ENCODE measurements at places on chromosomes 13 and 19.

DNA sequence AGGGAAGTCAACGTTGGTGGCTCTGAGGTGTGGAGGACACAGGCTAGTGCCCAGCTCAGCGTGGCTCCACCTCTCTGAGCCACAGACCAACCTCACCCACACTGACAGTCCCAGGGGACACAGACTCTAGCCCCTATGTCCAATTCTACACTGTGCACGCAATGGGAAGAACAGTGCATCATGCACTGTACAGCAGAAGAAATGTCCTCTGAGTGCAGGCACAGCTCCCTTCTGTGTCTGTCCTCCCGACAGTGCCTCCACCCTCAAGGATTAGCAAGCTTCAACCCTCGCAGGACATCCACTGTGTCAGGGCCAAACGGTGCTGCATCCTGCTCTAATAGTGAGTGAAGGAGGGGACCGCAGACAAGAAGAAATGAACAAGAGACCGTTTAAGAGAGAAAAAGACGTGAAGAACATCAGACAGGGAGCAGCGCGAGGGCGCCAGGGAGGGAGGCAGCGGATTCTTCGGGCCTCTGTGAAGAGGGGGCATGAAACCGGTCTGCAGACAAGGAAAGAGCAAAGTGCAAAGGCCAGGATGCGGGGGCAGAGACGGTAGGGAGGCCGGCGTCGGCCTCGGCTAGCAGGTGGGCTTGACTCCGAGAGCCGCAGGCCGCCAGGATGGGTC, 681 bp downstream of the ZNF837 start:
- no peak for DNase-seq

GRCh38 chr13:113643593-113643992, 14.4 kb downstream of the ATP4B start:
- no peak for DNase-seq

- no peak for DNase-seq
These were observed 84.7 kb downstream of the KL start for GRCh38 chr13:33100886-33101285.

DNA sequence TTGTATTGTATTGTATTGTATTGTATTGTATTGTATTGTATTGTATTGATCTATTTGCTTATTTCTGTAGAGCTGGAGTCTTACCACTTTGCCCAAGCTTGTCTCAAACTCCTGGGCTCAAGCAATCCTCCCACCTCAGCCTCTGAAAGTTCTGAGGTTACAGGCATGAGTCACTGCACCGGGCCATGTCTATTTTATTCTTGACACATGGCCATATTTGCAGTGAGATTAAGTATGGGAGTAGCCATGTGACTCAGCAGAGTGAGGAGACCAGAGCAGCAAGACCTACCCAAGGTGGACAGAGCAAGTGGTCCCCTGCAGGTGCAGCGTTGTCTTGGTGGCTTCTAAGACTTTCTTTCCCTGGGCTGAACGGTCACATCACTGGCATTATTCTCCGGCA, 49.1 kb upstream of the UBAC2 start:
- no peak for DNase-seq

DNA sequence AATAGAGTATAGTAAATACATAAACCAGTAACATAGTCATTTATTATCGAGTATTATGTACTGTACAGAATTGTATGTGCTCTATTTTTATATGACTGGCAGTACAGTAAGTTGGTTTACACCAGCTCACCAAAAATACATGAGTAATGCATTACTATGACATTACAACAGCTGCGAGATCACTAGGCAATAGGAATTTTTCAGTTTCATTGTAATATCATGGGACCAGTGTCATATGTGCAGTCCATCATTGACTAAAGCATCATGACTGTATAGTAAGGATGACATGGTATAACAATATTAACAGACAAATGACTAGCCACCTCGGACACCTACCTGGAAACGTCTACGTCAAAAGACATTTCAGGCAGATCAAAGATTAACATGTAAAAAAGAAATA, 33.6 kb downstream of the ATP7B start:
- DNase-seq: no peak

DNA sequence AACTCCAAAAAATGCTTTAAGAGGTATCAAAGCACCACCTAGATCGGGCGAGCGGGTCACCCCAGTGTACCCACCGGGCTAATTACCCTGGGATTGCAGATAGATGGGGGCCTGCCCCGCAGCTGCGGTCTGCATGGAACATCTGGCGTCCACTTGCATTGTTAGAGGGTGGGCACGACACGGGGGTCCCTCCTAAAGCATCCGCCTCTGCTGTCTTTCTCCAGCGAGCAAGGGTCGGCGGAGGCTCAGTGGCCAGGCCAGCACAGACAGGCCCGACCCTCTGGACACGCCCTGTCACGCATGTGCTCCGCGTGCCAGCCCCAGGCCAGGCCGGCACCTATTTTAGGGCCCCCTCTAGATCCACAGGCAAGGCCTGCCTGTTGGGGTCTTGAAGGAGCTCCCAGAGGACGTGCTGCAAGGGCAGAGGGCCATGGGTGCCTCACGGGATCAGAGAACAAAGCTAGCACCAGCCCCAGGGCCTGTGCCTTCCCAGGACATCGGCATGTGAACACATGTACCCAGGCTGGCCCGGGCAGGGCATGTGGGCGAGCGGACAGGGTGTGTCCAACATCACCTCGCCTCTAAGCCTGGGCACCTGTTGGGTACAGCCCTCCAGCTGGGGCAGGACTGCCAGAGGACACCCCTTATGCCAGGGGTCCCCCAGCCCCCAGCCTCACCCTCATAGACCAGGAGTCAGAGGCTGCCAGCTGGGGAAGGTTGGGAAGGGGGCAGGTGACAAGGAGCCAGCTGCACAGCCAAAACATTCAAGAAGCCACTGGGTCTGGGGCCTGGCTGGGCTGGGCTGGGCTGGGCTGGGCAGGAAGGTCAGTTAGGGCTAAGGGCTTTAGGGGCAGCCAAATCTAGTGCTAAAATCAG, 35.6 kb upstream of the NANOS3 start:
- peak; percentile 56 for DNase-seq

- no peak for DNase-seq
These were observed 17.2 kb upstream of the RNF17 start for GRCh38 chr13:24746618-24747247.

DNA sequence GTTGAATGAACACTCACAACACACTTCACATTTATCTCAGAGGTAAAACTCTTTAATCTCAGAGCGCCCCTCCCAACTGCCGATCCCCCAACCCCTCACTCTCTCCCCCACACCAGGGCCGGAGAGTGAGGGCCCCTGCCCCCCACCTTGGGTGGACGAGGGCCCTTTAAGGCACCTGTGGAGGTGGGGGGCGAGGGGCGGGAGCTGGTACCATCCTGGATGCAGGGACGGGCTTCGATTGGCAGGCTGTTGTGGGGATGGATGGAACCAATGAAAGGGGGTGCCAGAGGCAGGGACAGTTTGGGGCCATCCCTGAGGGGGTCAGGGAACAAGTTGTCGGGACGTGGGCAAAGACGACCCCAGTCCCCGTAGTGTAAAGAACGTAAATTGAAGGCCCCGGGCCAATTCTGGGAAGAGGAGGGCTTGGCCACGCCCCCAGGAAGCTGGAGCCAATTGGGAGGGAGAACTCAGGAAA, 1.7 kb upstream of the PNKP start:
- no peak for DNase-seq

DNA sequence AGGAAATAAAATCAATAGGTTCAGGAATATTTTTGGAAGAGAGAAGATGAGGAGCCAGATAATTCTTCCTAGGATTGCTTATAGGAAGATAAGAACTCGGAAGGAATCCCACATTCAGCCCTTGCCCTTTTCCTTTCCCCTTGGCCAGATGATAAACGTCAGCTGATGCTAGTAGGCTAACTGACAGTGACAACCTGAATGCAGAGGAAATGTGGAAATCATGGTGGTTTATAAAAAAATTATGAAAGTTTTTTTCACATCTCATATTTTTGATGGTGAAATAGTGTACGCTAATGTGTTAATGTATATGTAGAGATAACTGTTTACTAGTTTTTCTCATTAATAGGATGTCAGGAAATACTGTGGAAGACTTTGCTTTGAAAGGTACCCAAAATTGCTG, 56.9 kb downstream of the EDNRB start:
- no peak for DNase-seq

DNA sequence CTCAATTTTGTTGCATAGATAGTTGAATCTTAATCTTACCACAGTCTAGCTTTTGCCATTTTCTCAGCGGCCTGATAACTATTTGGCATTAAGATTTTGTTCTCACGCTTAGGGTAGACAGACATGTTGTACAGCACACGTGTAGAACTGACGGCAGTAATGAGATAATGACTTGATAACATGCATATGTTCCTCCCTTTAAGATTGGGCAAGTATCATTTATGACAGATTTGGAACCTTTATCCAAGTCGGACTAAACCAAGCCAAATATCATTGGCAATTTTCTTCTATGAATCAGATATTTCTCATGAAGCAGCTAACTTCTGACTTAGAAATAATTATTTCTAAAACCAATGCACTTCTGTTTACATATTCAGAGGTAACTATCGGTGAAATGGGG, 205.5 kb downstream of the NDFIP2 start:
- DNase-seq: no peak

DNA sequence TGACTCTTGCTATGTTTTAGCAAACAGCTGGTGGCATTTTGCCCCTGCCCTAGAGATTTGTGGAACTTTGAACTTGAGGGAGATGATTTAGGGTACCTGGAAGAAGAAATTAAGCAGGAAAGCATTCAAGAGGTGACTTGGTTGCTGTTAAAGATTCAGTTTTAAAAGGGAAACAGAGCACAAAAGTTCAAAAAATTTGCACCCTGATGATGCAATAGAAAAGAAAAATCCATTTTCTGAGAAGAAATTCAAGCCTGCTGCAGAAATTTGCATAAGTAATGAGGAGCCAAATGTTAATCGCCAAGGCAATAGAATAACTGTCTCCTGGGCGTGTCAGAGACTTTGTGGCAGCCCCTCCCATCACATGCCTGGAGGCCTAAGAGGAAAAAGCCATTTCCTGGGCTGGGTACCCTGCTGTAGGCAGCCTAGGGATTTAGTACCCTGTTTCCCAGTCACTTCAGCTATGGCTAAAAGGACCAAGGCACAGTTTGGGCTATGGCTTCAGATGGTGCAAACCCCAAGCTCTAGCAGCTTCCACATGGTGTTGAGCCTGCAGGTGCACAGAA, 958.5 kb upstream of the MIR17HG start:
- DNase-seq: no peak

GRCh38 chr13:55554741-55555140, 1586.0 kb upstream of the PRR20A start:
- DNase-seq: no peak

- no peak for DNase-seq
These were observed 12.3 kb downstream of the FGF9 start for GRCh38 chr13:21683034-21683733.

GRCh38 chr19:15828121-15828610, 12.7 kb upstream of the OR10H1 start:
- no peak for DNase-seq

DNA sequence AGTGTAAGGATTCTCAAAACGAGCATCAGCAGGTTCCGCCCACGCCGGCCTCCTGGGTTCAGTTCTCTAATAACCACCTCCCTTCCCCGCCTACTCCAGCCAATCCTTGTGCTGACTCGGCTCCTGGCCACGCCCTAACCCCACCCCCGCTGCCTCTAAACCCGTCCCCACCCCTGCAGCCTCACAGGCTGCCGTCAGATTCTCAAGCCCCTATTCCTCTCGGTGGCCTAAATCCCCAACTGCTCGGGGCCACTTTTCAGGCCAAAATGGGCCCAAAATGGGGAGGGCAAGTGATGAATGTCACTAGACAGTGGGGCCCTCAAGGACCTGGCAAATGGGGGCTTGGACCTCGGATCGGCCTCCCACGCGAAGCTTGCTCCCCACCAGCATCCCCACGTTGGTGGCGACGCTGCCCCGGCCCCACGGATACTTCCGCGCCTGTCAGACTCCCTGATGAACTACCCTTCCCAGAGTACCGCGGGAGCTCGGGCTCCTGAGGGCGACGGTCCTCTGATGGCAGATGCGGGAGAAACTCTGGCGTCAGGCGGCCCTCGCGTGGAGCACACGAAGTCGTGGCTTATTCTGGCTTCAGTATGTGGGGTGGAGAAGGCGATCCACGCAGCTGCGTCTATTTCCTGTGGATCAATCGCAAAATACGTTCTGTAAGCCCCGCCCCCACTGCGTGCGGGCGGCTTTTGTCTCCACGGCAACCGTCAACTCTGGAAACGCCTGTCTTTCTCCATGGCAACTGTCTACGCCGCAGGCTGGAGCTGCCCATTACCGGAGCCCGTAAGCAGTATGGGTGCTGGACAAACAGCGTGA, 24.8 kb downstream of the ZNF473 start:
- DNase-seq: peak; percentile 84
